Activated CD4-positive, alpha-beta memory T cell treated with anti-CD3 and anti-CD28 coated beads for 36 hours (primary cell): ENCODE measurements at places on chromosomes 2 and 18.

- H3K36me3 ChIP-seq: no peaks in the 10 kb centered on the region
- no peaks in the 10 kb centered on the region for H3K4me1 ChIP-seq
- H3K4me3 ChIP-seq: no peak overlapping the region
These were observed 1355.5 kb downstream of the SUCLG1 start for GRCh38 chr2:83103613-83104012.

- no peaks in the 10 kb centered on the region for H3K4me1 ChIP-seq
- peaks cover 2% of the 10 kb centered on the region for H3K27me3 ChIP-seq
- no peak overlapping the region for H3K4me3 ChIP-seq
- H3K27ac ChIP-seq: no peak overlapping the region
These were observed 75.5 kb downstream of the KYNU start for GRCh38 chr2:142952793-142953494.

DNA sequence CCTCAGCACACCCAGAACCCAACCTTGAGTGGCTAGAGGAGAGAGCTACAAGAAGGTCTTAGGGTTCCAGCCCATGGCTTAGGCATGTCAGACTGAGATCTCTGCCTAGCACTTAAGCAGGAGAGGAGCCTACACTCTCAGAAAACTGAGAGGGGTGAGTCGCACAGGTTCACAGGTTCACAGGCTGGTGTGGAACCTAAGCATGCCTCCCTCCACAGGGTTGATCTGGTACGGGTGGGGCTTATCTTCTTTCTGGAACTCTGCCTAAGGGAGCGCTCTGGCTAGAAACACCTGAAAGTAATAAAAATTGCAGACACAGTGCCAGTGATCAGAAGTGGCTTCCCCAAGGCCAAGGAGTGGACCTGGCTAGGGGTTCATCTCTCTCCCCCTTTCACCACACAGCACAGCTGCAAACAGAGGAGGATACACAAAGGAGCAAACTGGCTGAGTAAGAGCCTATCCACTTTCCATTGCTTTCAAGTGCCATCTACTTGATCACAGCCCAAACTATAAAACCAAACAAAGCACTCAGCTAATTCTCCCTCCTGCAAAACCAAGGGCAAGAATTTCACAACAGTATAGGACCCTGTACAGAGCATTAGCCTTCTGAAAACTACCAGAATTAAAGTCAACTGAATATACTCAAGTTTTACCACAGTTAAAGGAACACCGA is 481.9 kb upstream of the SETBP1 start:
- no peak overlapping the region for H3K4me3 ChIP-seq
- no peaks in the 10 kb centered on the region for H3K36me3 ChIP-seq
- no peaks in the 10 kb centered on the region for H3K4me1 ChIP-seq
- H3K27me3 ChIP-seq: no peaks in the 10 kb centered on the region
- no peak for DNase-seq

- no peaks in the 10 kb centered on the region for H3K27me3 ChIP-seq
- DNase-seq: no peak
- no peaks in the 10 kb centered on the region for H3K4me1 ChIP-seq
- H3K27ac ChIP-seq: no peak overlapping the region
- no peak overlapping the region for H3K4me3 ChIP-seq
These were observed 9.3 kb downstream of the MAPRE3 start for GRCh38 chr2:26979741-26980140.
